Activated CD4-positive, alpha-beta memory T cell treated with anti-CD3 and anti-CD28 coated beads for 36 hours (primary cell): ENCODE measurements at places on chromosomes 1 and 21. TPM values are rescaled to one million over a fixed set of nuclear protein-coding genes. Genes with fewer than 3 reads are reported as not detected.

MAB21L3 gene
- not detected for total RNA-seq

FCRL6 gene
- not detected for total RNA-seq

C1orf185 gene
- not detected for total RNA-seq

TXNIP gene
- total RNA-seq, result 82.6 TPM

NHLH2 gene
- not detected for total RNA-seq

LIPI gene
- not detected for total RNA-seq

FOXD2 gene
- 0.10 TPM for total RNA-seq

OR2T29 gene
- not detected for total RNA-seq

GRCh38 chr1:53787655-53788054 is 48.7 kb upstream of the GLIS1 start:
- DNase-seq, result no peak

- DNase-seq, result peak; percentile 12
Measured at GRCh38 chr21:42737951-42738590, 84.7 kb downstream of the PDE9A start.

GRCh38 chr1:89640440-89640839 is 7.5 kb downstream of the LRRC8C start:
- DNase-seq, result no peak

DNA sequence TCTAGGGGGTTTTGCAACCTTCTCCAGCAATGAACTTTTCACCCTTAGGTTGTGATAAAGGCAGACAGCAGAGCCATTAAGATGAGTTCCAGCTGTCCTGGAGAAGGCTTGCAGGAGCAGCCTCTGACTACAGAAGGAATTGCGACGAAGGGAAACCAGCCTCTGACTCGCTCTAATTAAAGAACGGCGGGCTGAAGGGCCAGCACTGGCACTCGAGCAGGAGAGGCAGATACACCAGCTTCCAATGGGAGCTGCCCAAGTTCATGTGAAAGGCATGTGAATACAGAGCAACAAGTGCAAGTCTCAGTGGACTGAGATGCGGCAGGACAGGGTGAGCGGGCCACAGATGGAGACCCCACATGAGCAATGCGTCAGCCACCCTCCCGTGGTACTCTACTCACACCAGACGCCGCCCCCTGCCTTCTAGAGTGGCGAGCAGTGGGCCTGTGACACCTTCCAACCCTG is 15.7 kb downstream of the RCC2 start:
- DNase-seq, result no peak

GRCh38 chr1:247829656-247830055 is 5.7 kb upstream of the OR14A16 start:
- no peak for DNase-seq

DNA sequence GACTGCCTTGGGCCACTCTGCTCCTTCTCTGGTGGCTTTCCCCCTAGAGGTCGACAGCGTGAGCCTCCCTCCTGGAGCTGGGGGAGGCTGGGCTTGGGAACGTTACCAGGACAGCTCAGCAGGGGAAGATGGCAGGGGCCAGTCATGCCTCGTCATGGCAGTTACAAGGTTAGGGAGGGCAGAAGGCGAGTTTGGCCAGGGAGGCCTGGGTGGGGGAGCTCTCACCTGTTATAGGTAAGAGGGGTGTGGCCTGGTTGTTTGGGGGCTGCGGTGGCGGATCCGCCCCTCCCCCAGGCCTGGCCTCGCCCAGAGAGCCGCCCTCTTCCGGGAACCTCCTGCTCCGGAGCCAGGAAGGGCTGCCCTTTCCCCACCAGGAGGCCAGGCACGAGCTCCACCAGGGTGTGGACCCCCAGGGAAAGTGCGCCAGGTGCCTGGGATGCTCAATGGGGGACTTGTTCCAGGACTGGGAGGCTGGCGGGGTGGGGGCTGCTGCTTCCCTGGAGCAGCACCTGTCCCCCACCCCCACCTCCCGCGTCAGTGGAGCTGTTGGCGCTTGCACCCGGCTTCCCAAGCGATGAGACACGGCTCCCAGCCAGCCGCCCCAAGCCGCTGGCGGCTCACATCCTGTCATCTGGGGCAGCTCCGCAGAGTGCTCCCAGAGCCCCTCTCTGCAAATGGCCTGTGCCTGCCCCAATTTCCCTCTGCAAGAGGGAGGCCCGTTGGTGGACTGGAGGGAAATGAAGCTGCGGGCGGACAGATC is 23.6 kb upstream of the PKP1 start:
- peak; percentile 6 for DNase-seq

DNA sequence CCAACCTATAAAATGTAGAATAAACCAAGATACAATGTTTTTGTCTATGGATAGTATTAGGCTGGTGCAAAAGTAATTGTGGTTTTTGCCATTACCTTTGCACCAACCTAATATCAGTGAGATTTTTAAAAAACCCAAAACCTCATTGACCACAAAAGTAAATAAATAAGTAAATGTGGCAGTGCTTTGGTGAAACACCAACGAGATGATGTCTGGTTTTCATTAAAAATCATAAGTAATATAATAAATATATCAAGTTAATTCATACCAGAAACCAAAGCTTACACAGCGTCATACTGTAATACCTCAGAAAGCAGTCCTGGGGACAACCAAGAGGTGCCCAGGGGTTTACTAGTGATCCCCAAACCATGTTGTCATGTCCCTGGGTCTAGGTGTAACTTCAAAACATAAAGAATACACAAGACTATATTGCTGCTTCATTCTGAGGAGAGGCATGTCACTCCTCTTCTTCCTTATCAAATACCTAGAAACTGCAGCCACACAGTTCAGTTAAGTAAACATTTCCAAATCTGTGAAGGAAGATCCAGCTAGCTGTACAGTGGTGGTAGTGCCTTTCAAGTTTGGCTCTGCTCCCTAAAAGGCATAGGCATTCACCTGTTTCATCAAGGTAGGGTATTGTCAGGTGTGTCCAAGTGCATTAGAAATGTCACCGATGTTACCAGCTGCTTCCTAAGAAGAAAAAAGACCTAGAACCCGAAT is 51.6 kb upstream of the ZC3H11B start:
- no peak for DNase-seq

GRCh38 chr21:43812139-43812821 is 22.9 kb downstream of the RRP1 start:
- DNase-seq, result no peak

DNA sequence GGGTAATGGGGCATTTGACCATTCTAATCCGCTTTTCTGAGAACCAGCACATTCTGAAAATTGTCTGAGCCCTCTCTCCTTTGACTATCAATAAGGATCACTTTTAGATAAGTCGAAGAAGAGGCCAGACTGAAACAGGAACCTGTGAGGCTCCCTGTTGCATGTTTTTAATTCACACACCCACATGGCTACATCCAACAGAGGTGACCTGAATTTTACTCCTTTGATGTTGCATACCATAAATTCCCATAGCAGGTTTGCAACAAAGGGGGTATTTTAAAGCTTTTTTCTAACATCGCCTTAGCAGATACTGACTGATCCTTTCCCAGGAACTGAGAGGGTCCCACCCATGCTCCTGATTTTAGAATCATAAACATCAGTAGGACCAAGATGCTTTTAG is 450.8 kb downstream of the USP25 start:
- no peak for DNase-seq

DNA sequence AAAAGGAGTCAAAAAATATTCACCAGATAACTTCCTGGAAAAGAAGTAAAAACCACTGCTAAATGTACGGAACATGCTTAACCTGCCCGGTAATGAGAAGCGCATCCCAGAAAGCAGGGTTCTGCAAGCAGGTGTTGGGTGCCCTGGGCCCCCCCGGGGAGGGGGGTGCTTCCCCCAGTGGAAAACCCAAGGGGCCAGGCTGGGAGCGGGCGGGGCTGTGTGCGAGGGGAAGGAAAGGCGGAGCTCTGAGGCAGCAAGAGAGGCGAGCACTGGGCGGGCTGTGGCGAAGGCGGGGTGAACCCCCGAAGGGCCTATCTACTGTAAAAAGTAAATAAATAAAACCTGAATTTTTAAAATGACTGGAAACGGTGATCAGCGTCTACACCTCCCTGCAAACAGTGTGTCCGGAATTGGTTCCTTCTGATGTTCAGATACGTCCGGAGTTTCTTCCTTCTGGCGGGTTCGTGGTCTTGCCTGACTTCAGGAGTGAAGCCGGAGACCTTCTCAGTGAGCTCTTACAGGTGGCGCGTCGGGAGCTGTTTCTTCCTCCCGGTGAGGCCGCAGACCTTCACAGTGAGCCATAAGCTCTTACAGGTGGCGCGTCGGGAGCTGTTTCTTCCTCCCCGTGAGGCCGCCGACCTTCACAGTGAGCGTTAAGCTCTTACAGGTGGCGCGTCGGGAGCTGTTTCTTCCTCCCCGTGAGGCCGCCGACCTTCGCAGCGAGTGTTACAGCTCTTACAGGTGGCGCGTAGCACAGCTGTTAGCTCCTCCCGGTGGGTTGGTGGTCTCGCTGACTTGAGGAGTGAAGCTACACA is 13.4 kb downstream of the FTCD start:
- no peak for DNase-seq
